ENCODE measurements at places on chromosomes 16 and 17.

DNA sequence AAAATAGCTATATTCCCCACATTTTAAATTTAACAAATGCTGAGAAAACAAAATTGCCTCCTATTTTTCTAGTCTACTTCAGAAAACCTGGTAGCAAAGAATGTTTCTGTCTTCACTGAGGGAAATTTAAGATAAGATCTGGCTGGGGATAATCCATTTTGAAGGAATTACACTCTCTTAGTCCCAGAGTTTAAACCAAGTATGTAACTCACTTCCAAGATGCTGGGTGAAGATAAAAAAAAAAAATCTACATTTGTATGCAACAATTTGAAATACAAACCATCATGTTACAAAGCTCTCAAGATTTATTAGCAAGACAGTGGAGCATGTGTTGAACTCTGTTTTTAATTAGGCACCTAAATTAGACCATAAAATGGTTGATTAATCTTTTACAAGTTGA is 5.7 kb downstream of the HS3ST3B1 start:
- DNase-seq = no peak
- peaks cover 59% of the 10 kb centered on the region for H3K4me1 ChIP-seq
- H3K4me3 ChIP-seq = no peak overlapping the region
- H3K36me3 ChIP-seq = no peaks in the 10 kb centered on the region
- no peaks in the 10 kb centered on the region for H3K27me3 ChIP-seq

DNA sequence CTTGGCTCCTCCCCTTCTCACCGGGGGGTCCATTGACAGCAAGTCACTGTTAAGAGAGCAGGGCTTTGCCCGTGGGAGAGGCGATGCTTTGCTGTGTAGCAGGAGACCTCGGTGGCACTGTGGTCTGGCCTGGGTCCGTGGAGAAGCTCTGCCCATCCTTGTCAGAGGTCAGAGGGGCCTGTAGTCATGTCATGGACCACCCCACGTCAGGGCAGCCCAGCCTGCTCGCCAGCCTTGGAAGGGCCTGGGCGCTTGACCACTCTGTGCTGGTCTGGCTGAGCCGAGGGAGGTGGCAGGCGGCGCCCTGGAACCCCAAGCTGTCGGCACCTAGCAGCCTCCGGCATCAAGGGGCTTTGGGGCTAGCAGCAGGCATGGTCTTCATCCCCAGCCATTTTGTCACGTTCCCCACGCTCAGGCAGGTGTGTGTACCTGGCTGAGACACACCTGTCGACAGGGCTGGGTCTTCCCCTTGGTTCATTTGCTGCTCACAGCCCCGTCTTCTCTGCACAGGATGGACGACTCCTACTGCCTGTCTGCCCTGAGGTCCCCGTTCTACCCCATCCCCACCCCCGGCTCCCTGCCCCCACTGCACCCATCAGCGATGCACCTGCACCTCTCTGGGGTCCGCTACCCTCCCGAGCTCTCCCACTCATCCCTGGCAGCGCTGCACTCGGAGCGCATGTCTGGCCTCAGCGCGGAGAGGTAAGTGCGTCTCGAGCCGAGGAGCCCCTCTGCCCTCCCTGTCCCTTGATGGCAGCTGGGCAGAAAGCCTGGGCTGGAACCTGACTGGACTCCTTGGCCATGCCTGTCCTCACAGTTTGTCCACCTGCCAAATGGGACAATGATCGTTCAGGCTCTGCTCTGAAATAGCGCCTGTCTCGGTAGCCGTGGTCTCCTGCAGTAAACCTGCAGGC is 33.3 kb downstream of the GINS2 start:
- no peak overlapping the region for H3K27ac ChIP-seq
- no peak overlapping the region for H3K4me3 ChIP-seq
- H3K4me1 ChIP-seq = peaks cover 52% of the 10 kb centered on the region
- H3K27me3 ChIP-seq = no peaks in the 10 kb centered on the region
- DNase-seq = no peak

GRCh38 chr16:27690608-27691007 is 140.7 kb downstream of the KATNIP start:
- no peak overlapping the region for H3K4me3 ChIP-seq
- no peak overlapping the region for H3K27ac ChIP-seq
- H3K4me1 ChIP-seq = no peaks in the 10 kb centered on the region
- no peaks in the 10 kb centered on the region for H3K36me3 ChIP-seq
- no peaks in the 10 kb centered on the region for H3K27me3 ChIP-seq

DNA sequence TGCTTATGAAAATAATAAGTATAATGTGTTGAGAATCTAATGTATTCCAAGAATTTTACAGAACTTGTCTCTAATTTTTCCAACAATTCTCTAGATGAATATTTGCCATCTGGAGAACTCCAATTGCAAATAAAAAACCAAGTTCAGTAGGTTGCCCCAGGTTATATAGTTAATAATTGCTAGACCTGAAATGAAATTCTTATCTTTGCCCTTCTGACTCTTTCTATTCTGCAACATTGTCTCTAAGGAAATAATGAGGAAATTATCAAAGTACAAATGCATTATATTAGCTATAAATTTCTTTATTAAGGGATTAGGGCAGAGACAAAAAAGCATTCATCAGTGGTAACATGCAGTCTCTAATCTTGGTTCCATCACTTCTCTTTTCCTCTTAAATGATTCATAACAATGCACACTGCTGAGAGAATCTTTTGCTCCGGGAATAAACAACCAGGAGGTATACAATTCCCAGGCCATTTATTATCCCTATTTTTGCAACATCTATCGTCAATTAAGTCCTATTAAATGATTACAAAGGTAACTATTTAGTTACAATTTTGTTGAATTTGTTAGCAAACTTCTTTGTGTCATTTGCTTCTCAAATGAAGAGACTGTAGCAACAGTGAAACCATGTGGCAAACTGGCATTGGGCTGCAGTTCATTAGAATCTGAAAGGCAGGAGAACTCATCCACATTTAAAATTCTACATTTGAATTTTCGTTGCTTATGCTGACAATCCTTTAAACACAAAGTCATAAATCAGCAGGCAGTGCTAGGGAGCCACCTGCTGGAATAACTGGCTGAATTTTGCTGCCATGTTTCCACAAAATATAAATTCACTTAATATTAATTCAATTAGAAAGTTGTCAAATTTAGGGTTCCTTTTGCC is 349.6 kb downstream of the KIF2B start:
- no peak overlapping the region for H3K4me3 ChIP-seq
- H3K4me1 ChIP-seq = no peaks in the 10 kb centered on the region
- H3K36me3 ChIP-seq = no peaks in the 10 kb centered on the region
- DNase-seq = no peak
- no peak overlapping the region for H3K27ac ChIP-seq
- H3K27me3 ChIP-seq = no peaks in the 10 kb centered on the region

DNA sequence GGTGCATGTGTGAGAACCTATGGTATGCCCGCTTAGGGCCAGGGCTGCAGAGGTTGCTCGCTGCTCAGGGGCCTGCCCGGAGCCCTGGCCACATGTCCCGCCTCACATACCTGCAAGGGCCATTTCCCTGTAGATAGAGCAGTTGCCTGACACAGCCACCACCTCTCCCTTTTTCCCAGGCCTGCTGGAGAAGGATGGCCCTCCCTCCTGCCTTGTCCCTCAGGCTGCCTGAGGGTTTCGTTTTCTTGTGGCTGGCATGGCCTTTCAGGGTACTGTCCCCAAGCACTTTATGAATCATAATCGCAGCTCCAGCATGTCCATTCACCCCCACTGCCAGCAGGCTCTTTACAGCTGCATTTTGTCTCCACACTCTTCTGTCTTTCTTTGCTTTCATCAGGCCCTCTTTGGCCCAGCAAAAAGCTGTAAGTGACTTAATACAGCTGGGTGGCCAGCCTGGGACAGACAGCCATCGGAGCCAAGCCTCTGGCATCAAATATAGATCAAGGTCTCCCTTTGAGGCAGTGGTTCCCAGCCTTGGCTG is 65.7 kb downstream of the MPRIP start:
- H3K36me3 ChIP-seq = no peaks in the 10 kb centered on the region
- DNase-seq = no peak
- H3K27me3 ChIP-seq = no peaks in the 10 kb centered on the region
- peaks cover 74% of the 10 kb centered on the region for H3K4me1 ChIP-seq
- H3K27ac ChIP-seq = peak overlapping the region; percentile 43

DNA sequence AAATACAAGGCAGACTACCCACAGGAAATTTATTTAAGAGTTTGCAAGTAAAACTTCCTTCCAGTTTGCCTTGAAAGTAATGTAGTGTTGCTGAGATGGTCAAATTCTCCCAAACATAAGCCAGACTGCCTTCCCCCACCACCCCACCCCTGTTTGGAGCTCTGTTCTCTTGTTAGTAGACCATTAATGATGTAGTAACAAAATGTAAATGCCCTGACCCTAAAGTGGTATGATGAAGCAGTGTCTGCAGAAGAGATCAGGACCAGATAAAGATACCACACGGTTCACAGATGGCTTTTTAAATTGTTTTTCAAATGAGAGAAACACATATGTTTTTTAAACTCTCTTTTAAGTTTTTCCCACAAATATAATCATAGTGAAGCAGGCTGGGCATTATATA is 136.4 kb upstream of the TMEM97 start:
- H3K27ac ChIP-seq = no peak overlapping the region
- no peak overlapping the region for H3K4me3 ChIP-seq
- H3K36me3 ChIP-seq = peaks cover 4% of the 10 kb centered on the region
- H3K27me3 ChIP-seq = no peaks in the 10 kb centered on the region
- DNase-seq = no peak
- no peaks in the 10 kb centered on the region for H3K4me1 ChIP-seq

DNA sequence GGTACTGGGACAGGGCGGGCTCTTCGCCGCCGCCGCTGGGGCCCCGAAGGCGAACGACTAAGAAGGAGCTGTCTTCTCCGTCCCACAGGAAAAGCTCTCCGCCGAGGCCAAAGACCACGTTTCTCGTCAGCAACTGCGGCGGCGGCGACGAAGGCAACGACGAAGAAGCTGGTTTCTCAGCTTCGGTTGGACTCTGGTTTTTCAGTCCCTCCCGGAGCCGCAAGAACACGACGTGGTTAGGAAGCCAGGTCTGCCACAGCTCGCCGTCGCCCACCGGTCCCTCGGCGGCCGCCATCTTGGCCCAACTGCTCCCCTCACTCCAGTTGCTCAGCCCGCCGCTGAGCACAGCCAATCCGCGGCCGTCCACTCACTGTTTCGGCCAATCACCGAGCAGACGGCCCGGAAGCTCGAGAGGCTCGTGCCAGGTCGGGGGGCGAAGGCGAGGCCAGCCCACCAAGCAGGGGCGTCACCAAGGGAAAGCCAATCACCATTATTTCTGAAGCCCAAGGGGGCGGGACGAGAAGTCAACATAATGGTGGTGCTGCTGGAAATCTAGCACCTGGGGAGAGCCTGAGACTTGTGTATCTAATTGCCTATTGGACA is at the start of gene NUP88:
TSS of gene NUP88 (minus strand) at position 307 of the 603 bp plus-strand sequence. CDS start at position 295, 12 bp downstream.
- peaks cover 39% of the 10 kb centered on the region for H3K4me1 ChIP-seq
- H3K27me3 ChIP-seq = no peaks in the 10 kb centered on the region
- DNase-seq = peak; percentile 97
- H3K27ac ChIP-seq = peak within 1 kb of the TSS; percentile 87
- H3K4me3 ChIP-seq = peak within 1 kb of the TSS; percentile 66
- H3K36me3 ChIP-seq = no peaks in the 10 kb centered on the region

- no peak overlapping the region for H3K27ac ChIP-seq
- H3K36me3 ChIP-seq = no peaks in the 10 kb centered on the region
- no peaks in the 10 kb centered on the region for H3K27me3 ChIP-seq
These were observed 31.1 kb downstream of the C16orf82 start for GRCh38 chr16:27097800-27098230.

DNA sequence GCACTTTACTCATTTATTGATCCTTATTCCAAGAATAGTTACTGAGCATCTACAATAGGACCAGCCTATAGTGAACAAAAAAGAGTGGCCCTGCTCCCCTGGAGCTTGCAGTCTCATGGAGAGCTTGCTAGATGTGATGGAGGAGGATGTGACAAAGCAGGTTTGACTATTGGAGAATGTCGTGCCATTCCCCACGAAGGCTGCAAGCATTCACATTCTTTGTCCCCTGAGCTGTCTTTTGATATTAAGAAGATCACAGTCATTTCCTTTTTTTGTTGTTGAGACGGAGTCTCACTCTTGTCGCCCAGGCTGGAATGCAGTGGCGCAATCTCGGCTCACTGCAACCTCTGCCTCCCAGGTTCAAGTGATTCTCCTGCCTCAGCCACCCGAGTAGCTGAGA is 115.0 kb upstream of the ADAMTS18 start:
- no peak overlapping the region for H3K27ac ChIP-seq
- no peaks in the 10 kb centered on the region for H3K4me1 ChIP-seq
- H3K36me3 ChIP-seq = no peaks in the 10 kb centered on the region
- no peaks in the 10 kb centered on the region for H3K27me3 ChIP-seq

GRCh38 chr17:58985971-58986370 is 120.7 kb downstream of the TRIM37 start:
- no peaks in the 10 kb centered on the region for H3K4me1 ChIP-seq
- no peaks in the 10 kb centered on the region for H3K27me3 ChIP-seq
- H3K4me3 ChIP-seq = no peak overlapping the region
- no peak overlapping the region for H3K27ac ChIP-seq

DNA sequence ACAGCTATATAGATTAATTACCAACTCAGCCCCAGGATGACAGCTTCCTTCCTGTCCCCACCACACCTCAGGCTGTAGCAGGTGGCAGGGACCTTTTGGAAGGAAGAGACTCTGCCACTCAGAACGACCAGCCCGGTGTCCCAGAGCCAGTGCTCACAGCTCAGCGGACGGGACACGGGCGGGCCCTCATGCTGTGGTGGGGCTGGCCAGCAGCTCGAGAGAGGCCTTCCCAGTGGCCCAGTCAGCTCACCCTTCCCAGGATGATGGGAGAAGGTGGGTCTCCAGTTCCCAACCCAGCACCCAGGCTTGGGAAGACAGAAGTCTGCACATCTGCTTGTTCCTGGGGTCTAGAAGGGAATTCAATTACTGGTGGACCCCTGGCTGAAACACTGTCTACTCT is 10.5 kb downstream of the NUDT16L1 start:
- peaks cover 52% of the 10 kb centered on the region for H3K36me3 ChIP-seq
- H3K4me3 ChIP-seq = no peak overlapping the region
- H3K4me1 ChIP-seq = no peaks in the 10 kb centered on the region
- H3K27me3 ChIP-seq = no peaks in the 10 kb centered on the region
- no peak for DNase-seq
- H3K27ac ChIP-seq = no peak overlapping the region

- H3K27ac ChIP-seq = peak overlapping the region; percentile 52
- peak overlapping the region; percentile 43 for H3K4me3 ChIP-seq
- H3K27me3 ChIP-seq = no peaks in the 10 kb centered on the region
- H3K36me3 ChIP-seq = no peaks in the 10 kb centered on the region
These were observed 1.3 kb downstream of the SLC2A4 start for GRCh38 chr17:7282752-7283321.

DNA sequence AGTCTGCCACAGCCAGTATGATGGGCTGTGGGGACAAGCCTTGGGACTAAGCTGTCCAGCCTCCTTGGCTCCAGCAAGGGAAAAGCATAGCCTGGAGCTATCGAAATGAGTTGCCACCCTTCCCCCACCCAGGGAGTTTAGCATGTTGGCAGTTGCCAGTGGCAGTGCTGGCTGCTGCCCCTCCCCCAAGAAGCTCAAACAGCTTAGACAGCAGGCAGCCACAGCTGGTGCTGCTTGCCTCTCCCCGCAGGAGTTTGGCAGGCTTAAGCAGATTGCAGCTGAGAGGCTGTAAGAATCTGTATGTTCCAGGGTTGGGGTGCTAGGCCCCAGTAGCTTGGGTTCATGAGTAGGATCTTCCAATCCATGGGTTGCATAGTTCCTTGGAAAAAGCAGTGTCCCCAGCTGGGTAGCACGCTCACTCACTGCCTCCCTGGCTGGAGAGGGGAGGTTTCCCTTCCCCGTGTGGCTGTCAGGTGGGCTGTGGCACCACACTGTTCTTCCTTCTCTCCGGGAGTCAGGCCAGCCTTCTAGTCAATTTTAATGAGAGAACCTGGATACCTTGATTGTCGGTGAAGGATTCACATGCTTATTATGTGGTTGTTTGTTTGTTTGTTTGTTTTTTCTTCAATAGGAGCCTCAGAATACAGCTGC is 506.1 kb downstream of the CDH11 start:
- no peak overlapping the region for H3K27ac ChIP-seq
- H3K4me3 ChIP-seq = no peak overlapping the region
- DNase-seq = no peak
- no peaks in the 10 kb centered on the region for H3K4me1 ChIP-seq
- no peaks in the 10 kb centered on the region for H3K36me3 ChIP-seq
